ENCODE measurements at places on chromosomes 6 and 20. TPM values are rescaled to one million over a fixed set of nuclear protein-coding genes. Genes with fewer than 3 reads are reported as not detected.

The ADGRF4 gene
- 9.6 TPM for total RNA-seq

The TPD52L1 gene
- 50.6 TPM for total RNA-seq

The KIF16B gene
- total RNA-seq: 13.9 TPM

The SALL4 gene
- total RNA-seq: 1.4 TPM

The IMPG1 gene
- not detected for total RNA-seq

The DOK5 gene
- 0.05 TPM for total RNA-seq

The SIRPA gene
- 25.7 TPM for total RNA-seq

The ANGPT4 gene
- total RNA-seq: 0.01 TPM
